ENCODE measurements at places on chromosomes 3 and 15. TPM values are rescaled to one million over a fixed set of nuclear protein-coding genes. Genes with fewer than 3 reads are reported as not detected.

DNA sequence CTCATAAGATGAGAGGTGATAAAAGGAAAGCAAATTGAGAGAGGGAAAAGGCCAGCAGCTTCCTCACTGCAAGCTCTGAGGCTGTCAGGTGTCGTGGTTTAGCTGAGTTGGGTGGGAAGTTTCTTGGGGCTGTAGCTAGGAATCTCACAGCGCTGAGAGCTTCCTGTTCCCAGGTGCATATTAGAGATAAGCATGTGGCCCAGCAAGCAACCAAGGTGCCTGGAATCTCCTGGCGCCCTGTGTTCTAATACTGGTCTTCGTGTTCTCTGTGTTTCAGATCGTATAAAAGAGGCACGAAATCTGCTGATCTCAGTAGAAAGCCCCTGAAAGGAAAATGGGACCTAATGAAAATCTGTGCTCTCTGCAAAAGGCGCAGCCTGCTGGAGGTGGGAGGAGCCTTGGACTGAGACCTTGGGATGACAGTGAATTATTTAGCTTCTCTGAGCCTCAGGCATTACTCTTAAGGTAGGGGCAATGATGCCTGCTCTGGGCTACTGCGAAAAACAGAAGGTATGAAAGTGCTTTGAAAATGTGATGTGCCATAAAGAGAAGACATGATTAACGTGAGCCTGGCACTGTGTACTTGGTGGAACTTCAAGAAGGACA, 499.9 kb downstream of the TBL1XR1 start:
- DNase-seq, result peak; percentile 15

GRCh38 chr3:88469216-88469615, 319.5 kb downstream of the C3orf38 start:
- DNase-seq, result no peak

DNA sequence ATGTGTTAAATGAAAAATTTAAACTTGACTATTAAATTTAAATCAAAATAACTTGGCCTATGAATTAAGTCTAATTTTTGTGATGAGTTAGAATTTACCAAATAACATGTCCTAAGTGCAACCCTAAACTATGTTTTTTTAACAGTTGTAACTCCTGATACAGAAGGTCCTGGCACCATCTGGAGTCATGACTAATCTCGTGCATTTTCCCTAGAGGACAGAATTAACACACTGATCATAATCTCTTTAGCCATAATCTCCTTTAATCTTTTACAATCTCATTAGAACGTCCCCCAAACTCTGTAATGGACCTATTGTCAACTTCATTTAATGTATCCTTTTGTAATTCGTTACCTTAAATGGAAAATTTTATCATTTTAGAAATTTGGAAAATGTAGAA, 100.6 kb downstream of the SUCNR1 start:
- DNase-seq, result no peak

GRCh38 chr15:32864051-32864450, 146.2 kb downstream of the GREM1 start:
- DNase-seq, result no peak

DNA sequence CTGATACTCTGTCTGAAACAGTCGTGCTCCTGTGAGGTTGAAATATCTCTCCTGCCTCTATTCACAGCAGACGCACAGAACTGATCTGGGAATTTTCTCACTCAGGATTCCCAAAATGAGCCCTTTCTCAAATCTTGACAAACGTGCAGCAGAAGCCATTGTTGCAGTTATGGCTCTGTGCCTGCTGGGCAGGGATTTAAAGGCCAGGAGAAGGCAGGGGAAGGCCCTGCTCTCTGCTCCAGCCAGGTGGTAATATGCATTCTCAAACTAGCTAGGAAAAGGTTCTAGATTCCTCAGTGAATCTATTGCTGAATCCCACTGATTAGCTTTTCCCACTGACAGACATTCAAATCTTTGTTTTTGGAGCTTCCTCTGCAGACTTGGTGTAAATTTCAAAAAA, 2.2 kb downstream of the MINAR1 start:
- DNase-seq, result no peak

GRCh38 chr15:98720031-98720430, 71.7 kb downstream of the IGF1R start:
- no peak for DNase-seq

GRCh38 chr15:38215707-38216106, 36.9 kb upstream of the SPRED1 start:
- no peak for DNase-seq

Gene BHLHE40
- 34.7 TPM for total RNA-seq

DNA sequence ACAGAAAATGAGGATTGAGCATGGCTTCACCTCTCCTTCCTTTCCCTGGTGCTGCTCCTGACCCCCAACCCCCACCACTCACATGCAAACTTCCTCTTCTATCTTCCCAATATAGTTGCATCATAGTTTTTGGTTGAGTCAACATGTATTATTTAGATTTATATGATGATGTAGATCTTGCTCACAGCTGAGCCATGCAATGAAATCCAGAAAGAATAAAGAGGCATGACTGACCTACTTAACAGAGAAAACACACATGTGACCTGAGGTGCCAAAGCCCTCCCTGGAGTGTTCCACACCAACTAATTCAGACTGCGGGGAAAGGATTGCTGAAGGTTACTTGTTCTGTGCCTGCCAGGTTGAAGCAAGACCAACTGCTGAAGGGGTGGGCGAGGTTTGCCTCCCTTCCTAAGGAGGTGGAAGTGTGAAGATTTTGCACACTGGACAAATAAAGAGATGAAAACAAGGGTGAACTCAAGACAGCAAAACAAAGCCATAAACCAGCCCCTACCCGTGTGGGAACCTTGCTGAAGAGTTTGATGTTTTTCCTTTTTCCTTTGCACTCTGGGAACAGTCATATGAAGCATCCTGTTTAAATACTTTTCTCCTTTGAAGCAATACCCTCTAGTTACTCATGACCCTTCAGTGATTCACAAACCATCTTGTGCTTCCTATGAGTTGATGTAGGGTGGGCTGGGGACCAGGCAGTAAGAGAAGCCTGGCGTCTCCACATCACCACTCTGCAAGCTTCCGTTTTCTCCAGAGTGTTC, 155.2 kb upstream of the UBE2E1 start:
- no peak for DNase-seq

DNA sequence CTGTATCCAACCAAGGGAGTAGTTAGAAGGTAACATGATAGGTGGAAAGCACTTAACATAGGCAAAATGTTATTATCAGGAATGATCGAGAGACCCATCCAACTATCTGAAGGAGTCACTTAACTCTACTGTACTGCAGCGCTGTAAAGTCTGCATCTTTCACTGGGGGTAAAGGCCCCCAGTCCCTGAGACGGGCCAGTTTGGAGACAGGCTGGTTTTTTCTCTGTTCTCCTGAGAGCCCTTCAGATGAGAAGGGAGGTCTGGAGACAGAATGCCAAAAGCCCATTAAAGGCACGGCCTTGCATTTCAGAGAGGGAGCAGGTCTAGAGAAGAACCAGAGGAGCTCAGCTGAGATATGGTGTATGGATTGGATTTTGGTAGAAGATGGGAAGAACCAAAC, 71.3 kb upstream of the CGNL1 start:
- no peak for DNase-seq

Gene MOBP
- total RNA-seq, result 0.29 TPM

DNA sequence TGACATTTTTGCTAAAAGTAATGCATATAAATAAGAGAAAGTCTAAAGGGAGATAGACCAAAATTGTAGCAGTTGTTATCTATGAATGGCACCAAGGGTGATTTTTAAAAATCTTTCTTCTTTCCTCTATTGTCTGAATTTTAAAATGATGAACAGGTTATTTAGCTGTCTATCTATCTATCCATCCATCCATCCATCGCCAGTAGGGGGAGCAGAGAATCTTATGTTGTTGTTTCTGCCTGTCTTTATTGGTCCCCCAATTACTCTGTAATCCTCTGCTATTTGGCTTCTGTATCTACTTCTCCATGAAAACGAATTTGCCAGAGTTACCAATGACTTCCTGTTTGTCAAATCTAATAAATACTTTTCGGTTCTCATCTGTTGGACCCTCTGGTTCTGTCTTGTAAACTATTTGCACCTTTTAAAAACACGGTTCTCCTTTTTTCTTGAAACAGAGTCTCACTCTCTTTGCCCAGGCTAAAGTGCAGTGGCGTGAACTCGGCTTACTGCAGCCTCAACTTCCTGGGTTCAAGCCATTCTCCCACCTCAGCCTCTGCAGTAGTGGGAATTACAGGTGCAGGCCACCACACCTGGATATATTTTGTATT, 86.0 kb downstream of the ECT2 start:
- peak; percentile 63 for DNase-seq

Gene FBXL22
- total RNA-seq, result not detected

Gene ZBTB47
- 40.3 TPM for total RNA-seq

Gene SEMA5B
- not detected for total RNA-seq

- no peak for DNase-seq
These were observed 767.1 kb downstream of the IGSF11 start for GRCh38 chr3:118267588-118267987.

DNA sequence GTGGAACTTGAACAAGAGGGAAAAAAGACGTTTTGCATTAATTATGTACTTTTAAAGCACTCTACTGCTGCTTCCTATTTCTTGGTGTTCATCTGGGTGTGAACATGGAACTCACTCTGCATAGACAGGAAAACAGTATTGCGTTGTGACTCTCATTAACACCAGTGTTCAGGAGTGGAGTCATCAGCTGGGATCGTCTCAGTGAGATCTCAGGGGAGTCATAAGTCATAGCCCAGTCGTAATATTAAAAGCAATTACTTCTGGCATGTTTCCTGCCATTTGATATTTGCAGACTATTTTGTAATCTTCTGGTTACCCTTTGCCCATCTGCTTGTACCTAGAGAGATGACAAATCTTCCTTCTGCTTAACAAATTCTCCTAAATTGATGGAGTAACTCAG, 462.0 kb upstream of the ATP11B start:
- no peak for DNase-seq

GRCh38 chr3:88385090-88385489, 235.3 kb downstream of the C3orf38 start:
- DNase-seq, result no peak

DNA sequence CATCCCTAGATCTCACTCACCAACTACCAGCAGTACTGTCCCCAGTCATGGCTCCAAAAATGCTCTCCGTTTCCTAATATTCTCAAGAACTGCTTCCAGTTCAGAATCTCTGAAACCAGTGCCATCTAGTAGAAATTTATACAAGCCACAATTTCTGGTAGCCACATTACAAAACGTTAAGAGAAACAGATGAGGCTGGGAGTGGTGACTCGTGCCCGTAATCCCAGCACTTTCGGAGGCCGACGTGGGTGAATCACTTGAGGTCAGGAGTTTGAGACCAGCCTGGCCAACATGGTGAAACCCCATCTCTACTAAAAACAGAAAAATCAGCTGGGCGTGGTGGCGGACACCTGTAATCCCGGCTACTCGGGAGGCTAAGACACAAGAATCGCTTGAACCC, 78.4 kb upstream of the RAD18 start:
- no peak for DNase-seq

Gene FOXB1
- not detected for total RNA-seq

Gene PLCL2
- total RNA-seq, result 24.1 TPM

DNA sequence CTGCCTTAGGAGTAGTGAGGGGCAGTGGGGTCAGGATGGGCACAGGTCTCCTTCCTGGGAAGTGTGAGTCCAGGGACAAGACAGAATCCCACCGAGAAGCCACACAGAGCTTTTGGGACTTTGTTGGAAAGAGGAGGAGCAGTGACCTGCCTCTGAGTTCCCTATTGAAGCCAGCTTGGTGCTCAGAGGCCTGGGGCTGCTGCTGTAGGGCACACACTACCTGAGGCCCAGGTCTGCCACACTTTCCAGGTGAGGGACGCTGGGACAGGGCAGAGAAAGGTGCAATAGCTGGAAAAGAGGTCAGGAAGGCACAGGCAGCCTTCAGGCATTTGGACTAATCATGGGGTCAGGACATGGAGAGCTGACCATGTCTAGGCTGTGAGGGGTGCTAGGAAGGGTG, 67.7 kb downstream of the SCN5A start:
- DNase-seq, result no peak

Gene BMF
- 10.7 TPM for total RNA-seq
